ENCODE measurements at places on chromosomes 1 and 21.
A peak's percentile ranks its signal among the peaks of the same experiment; 100 is the strongest.

GRCh38 chr1:20123722-20124455, 4.6 kb upstream of the PLA2G2D start:
- DNase-seq = no peak

- no peak for DNase-seq
Measured at GRCh38 chr1:114090738-114091505, 62.7 kb downstream of the SYT6 start.

- no peak for DNase-seq
Measured at GRCh38 chr1:63173161-63173560, 149.2 kb upstream of the FOXD3 start.

GRCh38 chr1:174911606-174912005, 88.1 kb upstream of the CACYBP start:
- DNase-seq = no peak

DNA sequence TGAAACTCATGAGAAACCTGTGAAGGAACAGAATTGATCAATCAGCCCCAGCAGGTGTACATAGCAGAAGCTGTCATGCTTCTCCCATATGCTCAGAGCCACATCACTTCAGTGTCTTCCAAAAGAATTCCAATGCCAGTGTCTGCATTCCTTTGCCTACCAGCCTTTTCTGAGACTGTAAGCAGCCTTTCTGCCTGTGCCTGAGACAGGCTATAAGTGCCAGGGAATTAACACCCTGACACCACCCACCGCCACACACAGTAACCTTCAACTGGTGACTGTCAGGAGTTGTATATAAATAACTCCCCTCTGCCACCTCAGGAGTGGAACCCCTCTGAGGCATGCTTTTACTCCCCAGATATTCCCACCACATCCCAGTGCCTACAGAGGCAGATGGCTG, 38.1 kb upstream of the SLAMF9 start:
- DNase-seq = no peak

DNA sequence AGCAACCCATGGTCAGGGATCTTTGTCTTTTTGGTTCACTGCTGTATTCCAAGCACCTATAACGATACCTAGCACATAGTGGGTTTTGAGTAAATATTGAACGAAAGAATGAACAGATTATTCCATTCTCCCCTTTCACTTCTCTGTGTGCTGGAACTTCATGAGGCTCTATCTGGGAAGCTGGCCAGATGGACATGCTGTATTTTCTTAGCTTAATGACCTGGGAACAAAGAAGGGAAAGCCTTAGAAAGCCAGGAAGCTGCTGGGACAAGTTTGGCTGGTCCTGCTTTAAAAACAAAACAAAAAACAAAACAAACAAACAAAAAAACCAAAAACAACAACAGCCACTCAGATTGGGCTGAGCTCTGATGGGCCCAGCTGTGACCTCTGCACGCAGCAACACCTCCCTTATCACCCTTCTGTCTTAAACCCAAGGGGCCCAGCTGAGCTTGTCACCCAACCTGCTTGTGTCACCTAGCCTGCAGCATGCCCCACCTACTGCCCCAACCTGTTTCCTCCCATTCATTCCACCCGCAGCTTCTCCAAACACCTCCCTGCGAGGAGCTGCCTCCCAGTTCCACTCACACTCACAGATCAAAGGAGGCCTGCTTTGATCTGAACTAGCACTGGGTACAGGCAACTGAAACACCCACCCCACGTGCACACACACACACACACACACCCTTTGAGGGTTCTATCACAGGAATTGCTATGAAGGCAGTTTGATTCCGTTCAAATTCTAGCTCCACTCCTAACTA, 37.1 kb downstream of the SLC30A1 start:
- no peak for DNase-seq

DNA sequence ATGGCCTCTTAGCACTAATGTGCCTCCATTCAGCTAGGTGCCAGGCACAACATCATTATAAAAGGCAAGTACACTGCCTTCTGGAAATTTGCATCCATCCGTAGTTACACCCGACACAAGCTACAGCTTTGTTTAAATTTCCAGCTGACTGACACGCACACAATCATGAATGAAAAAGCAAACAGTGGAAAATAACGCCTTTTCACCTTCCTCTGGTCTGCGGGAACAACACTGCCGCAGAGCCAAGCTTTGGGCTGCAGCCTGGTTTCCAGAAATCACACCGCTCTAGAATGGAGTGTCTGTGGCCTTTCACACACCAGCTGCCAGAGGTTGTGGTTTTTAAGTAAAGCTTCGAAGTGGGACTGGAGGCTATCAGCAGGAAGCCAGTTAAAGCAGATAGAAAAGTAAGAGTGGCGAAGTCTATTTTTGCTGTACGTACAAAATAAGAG, 142.8 kb upstream of the COA6 start:
- no peak for DNase-seq

DNA sequence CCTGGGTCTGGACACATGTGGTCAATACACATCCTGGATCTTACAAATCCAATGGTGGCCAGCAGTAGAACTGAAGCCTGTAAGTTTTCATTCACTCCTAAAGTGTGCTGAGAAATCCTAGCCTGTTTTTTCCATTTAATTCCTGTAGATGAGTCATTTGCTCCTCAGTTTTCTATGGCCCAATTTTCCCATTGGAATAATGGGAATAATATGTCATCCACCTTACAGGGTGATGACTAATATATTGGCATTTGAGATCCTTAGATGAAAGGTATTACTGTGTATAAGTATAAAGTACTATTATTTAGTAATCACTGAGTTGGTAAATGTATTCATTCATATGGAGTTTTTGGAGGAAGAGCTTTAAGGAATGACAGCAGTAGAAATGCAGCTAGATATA, 89.7 kb upstream of the ADAR start:
- DNase-seq = no peak

DNA sequence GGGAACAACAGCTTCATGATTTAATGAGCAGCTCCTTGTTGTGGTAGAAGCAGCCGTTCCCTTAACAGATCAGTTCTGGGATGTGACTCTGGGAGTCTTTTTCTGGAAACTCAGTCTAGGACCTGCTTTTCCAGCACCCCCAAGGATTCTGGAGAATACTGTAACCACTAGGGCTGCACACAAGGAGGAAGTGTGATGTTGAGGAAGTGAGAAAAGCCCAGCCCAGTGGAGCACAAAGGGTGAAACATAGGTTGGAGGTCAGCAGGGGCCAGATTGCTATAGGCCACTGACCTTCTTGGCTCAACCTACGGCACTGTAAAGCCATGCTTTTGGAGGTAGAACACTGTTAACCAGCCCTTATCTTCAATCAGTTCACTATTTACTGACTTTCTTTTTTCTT, 10.1 kb upstream of the PLA2G5 start:
- no peak for DNase-seq

- DNase-seq = no peak
Measured at GRCh38 chr1:236920286-236920894, 83.9 kb downstream of the MT1HL1 start.

DNA sequence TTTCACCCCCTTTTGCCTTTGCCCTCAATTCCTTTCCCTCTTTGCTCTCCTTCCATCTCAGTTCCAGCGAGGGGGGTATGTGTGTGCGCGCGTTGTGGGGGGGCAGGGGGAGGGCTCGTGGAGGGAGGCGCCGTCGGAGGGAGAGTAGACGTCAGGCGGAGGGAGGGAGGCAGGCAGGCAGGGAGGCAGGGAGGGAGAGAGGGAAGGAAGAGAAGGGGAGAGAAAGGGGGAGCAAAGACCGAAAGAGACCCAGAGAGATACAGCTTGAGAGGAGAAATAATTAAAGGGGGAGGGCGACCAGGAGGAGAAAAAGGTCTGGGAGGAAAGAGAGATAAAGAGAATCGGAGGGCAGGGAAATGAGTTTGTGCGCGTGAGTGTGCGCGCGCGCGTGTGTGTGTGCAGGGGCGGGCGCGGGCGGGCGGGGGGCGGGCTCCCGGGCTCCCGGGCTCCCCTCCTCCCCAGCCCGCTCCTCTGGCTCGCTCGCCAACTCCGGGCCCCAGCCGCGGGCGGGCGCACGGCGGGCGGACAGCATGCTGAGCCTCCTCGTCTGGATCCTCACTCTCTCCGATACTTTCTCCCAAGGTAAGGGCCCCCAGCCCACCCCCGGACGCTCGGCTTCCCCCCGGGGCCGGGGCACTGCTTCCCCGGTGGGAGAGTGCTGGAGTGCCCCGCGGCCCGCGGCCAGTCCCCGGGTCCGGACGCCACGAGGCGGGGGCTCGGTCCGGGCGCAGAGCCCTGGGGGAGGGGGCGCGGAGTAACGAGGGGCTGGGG, at the start of gene KIRREL1:
Gene KIRREL1, plus strand, starts transcription at position 499 of the 771 bp plus-strand sequence. Its CDS starts 32 bp downstream, at position 531.
- DNase-seq = no peak

GRCh38 chr1:224430511-224431113, 4.0 kb downstream of the WDR26 start:
- no peak for DNase-seq

- DNase-seq = no peak
Measured at GRCh38 chr1:214823311-214824117, 220.5 kb downstream of the CENPF start.

- no peak for DNase-seq
Measured at GRCh38 chr21:46098303-46099141, 610 bp downstream of the COL6A2 start.

GRCh38 chr1:204746838-204747442, 61.4 kb upstream of the LRRN2 start:
- DNase-seq = peak; percentile 14

DNA sequence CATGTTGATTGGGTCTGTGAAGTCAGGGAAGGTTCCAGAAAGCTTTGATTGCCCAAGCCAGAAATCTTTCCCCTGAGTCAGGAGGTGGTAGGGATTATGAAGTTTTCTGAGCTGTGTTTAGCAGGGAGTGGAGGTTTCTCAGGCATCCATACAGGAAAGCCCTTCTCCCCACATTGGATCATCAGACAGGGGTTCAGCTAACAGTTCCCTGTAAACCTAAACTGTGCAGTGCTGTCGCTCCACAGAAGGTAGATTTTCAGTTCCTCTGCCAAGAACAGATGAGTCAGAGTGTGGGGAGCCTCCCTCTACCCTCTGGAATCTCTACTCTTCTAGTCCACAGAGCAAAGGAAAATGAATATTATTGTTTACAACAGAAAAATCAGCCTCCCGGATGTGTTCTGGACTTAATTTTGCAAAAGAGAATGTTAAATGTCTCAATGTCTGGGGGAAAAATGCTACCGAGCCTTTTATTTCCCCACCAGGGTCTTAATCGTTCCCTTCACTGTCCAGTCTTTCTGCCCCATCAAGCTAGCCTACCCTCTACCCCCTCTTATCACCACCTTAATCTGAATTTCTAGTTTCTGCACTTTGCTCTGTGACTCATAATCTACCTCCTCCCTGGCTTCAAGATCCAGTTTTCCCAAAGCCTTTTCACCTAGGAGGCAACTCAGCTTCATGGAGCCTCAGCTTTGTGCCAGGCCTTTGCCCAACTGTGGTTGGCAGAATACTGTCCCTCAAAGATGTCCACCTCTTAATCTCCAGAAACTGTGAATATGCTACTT, 355.6 kb downstream of the PRDM2 start:
- DNase-seq = no peak

DNA sequence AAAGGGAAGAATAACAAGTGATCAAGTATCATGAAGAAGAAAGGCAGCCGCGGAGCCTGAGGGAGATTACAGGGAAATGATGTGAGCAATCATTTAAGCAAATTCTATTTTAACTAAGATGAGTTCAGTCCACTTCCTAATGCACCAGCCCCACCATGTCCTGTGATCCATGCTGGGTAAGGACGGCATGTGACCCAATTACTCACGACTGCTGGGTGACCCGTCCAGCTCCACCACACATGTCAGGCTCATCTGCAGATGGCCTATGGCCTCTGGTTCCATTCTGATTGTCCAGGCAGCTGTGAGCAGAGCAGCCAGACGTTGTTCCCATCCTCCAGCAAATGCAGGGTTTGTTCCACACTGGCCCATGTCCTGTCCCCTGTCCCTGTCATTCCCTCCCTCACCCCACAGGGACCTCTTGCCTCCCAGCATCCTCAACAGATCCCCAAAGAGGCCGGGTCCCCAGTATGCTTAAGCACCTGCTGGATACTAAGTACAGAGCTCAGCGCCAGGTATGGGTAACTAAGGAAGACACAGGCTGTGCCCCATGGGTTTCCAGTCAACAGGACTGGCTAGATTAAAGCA, 87.9 kb downstream of the MATN1 start:
- DNase-seq = no peak

DNA sequence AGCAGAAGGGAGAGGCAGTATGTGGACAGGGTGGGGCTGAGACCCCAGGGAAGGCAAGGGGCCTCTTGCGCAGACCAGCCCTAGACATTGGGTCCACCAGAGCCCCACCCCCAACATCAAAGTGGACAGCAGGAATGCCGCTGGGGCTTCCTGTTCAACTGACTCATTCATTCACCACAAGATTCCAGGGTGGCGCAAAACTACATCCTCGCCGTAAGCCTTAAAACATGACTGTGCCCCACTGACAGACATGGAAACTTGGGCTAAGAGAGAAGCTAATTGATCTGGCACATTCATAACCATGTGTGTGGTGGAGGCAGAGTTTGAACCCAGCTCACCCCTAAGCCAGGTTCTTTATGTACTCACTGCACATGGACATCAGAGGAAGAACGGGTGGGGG, 14.0 kb downstream of the COL16A1 start:
- no peak for DNase-seq

- no peak for DNase-seq
Measured at GRCh38 chr1:119815361-119815760, 4.1 kb upstream of the REG4 start.

DNA sequence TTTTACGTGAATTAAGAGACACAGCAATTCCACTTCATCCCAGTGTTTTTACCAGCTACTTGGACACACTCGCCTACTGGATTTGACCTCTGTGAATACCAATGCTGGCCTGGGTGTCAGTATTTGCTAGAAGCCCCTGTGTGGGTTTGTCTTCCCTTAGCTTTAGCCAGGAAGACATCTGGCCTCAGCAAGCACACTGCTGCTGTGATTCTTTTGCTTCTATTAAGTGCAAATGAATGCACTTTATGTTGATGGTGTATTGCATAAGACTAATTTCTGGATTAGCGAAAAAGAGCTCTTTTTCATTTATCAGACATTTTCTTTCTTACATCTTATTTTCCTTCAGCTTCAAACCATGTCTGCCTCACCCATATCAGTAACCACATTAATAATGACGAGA, 140.0 kb downstream of the CHRM3 start:
- no peak for DNase-seq

GRCh38 chr1:2523191-2523890, 3.1 kb downstream of the PANK4 start:
- no peak for DNase-seq

- DNase-seq = no peak
Measured at GRCh38 chr1:23651069-23651808, 40.4 kb upstream of the RPL11 start.

DNA sequence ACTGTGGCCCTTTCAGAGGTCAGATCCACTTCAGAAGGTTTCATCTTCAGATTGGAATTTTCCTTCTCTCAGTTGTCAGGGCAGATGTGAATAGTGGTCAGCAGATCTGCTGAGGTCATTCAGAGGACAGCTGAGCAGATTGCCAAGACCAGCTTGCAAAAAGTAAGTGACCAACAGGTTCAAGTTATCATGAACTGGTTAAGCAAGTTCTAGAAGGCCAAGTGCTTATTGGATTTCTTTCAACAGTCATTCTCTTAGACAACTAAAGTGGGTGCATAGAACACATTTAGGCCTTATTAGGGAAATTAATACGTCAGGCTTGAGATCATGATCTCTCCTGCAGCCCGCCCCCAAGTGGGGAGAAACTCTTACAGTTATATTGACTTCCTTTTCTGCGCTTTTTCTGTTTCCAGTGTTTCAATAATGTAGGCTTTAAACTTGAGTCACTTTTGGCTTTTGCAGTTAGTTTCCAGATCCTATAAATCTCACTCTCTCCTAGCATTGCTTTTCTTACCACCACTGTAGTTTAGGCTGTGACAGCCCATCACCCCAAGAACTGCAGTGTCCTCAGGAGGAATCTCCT, 96.4 kb downstream of the C1orf21 start:
- no peak for DNase-seq
